T1000 (cell line): ENCODE measurements at places on chromosomes 2 and 18.

GRCh38 chr18:45621061-45621511, 5.8 kb downstream of the SLC14A2 start:
- no peak for DNase-seq

DNA sequence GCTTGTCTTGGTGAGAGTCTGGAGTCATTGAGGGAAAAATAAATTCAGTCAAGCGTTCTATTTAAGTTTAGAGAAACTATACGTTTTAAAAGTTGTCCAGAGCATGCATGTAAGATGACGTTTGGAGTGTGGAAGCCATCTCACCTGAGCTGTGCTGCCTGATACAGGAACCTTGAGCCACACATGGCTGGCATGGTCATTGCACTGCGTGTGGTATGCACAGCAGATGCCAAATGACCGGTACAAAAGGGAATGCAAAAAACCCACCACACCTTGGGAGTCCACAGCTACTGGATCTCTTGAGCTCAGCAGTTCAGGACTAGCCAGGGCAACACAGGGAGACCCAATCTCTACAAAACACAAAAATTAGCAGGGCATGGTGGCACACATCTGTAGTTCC, 4.3 kb downstream of the MZT2B start:
- DNase-seq = no peak

- peak; percentile 83 for DNase-seq
Measured at GRCh38 chr2:148644883-148645538, 460 bp downstream of the EPC2 start.

DNA sequence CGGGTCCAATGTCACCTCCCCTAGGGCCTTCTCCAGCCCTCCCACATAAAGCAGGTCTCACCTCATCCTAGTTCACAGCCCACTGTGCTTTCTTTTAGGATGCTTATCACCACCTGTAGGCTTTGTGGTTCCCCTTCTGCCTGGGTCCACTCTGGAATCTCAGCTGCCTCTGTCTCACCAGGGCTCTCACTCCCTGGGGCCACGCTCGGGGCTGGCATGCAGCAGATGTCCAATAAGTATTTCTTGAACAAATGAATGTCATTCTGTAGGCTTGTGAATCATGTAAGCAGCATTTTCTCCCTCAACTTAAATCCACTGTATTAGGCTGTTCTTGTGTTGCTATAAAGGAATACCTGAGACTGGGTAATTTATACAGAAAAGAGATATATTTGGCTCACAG, 4.3 kb upstream of the SH3BP4 start:
- no peak for DNase-seq

- no peak for DNase-seq
Measured at GRCh38 chr2:219851801-219852481, 224.5 kb downstream of the SLC4A3 start.

DNA sequence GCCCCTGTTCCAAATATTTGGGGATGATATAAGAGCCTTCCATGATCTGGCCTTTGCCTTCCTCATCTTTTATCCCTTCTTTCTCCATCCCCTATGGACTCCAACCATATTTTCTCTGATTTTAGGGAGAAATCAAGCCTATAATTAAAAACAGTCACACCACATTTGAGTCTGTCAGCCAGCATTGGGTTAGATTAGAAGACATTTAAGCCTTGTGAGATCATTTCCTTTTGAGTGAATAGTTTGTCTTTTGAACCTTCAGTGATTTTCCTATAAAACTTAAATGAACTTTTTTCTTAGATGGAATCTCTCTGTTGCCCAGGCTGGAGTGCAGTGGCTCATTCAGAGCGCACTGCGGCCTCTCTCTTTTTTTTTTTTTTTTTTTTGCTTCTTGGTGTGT, 7.6 kb upstream of the C18orf32 start:
- no peak for DNase-seq

- no peak for DNase-seq
Measured at GRCh38 chr2:217459680-217460405, 543.0 kb downstream of the TNS1 start.

DNA sequence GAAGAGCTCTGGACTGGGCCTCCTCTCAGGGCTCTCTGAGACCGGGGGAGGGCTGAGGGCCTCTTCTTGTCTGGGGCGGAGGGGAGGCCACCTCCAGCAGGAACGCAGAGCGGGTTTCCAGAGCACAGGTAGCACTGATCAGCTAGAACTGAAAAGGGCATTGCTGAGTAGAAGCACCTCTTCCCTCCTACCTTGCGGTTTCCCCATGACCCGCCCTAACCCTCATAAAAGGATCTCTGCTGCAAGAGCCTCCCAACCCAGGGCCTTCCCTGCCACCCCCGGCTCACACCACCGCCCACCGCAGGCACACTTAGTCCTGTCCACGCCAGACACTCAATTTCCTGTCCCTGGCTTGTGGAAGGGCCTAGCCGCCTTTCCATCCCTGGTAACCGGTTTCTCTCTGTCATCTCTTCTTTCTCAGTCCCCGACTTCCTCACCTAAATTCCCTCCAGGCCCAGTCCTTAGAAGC, 966 bp downstream of the ADCY3 start:
- no peak for DNase-seq

GRCh38 chr2:217789003-217789735, 213.6 kb downstream of the TNS1 start:
- DNase-seq = no peak

DNA sequence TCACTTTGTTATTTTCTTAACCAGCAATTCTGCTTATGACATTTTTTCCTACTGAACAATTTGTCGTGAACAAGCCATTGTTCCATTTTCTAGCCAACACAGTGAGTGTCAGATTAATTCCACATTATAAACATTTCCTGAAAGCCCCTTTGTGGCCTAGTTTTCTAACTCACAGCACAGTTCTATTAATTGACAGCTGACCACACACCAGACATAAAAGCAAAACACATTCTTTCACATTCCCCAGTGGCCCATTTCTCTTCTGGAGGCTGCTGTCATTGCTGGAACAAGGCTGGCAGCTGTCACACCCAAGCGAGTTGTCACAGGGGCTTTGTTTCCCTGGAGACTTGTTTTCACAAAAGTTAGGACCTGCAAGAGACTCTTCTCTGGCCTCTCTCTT, 50.7 kb downstream of the RNF152 start:
- DNase-seq = no peak
